ENCODE measurements at places on chromosomes 4 and X. TPM values are rescaled to one million over a fixed set of nuclear protein-coding genes. Genes with fewer than 3 reads are reported as not detected.

DNA sequence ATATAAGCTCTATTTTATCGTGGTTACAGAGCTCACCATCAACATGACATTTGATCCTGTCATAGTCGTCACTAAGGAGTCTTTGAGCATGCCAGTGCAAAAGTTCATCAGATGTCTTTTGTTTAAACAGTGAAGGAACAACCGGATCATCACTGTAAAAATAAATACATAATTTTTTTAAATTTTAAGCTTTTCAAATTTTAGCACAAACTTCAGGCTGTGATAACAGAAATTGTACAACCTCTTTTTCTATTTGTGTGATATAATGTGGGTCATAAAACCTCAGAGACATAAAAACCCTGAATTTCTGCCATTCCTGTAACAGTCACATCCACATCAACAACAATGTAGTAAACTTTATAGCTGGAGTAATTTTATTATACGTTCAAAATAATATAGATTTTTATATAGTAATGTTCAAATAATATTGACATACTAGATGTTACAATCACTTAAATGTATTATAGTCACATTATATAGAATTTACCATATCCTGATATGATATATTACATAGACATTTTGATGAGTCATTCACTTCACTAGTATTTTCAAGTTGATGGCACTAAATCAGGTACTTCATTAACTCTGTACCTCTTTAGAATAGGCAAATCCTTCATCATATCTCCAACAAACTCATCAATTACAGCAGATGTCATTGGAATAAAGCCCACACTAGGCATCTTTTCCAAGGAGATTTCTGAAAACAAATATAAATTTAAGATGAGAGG is 47.7 kb downstream of the DDX60L start:
- peaks cover 12% of the 10 kb centered on the region for H3K36me3 ChIP-seq
- H3K27ac ChIP-seq: no peak overlapping the region
- no peak for DNase-seq

GRCh38 chr4:143389579-143390195 is 53.0 kb downstream of the GAB1 start:
- DNase-seq: no peak
- H3K4me3 ChIP-seq: no peak overlapping the region
- no peaks in the 10 kb centered on the region for H3K4me1 ChIP-seq
- H3K27me3 ChIP-seq: peaks cover 10% of the 10 kb centered on the region

GRCh38 chr4:164095313-164096110 is 601.0 kb downstream of the TMA16 start:
- no peak for DNase-seq
- H3K4me3 ChIP-seq: no peak overlapping the region
- no peaks in the 10 kb centered on the region for H3K27me3 ChIP-seq
- no peaks in the 10 kb centered on the region for H3K4me1 ChIP-seq

DNA sequence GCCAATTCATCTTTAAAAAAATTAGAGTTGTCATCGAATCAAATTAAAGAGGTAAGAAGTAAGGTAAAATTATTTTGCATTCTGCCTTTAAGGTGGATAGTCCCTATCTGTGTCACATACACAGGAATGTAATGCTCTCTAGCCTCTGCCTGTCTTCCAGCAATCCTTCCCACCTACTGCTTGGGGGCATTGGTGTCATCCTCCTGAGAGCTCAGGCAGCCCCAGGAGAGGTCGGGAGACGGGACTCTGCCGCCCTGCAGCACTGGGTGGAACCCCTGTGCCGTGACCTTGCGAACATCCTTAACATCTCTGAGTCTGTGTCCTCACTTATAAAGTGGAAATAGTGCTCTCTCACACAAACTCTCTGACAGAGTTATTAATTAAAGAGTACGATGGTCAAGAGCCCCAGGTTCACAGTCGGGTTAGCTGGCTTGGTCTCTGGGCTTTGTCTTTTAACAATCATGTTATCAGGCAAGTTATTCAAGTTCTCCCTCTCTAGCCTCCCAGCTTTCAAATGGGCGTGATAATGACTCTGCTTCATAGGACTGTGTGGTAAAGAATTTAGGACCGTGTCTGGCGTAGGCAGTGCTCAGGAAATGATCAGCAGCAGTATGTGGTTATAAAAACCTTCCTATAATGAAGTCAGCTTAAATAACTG is 10.2 kb downstream of the TLR3 start:
- H3K4me1 ChIP-seq: no peaks in the 10 kb centered on the region
- peaks cover 6% of the 10 kb centered on the region for H3K36me3 ChIP-seq
- H3K27me3 ChIP-seq: no peaks in the 10 kb centered on the region
- no peak overlapping the region for H3K4me3 ChIP-seq
- DNase-seq: no peak
- no peak overlapping the region for H3K27ac ChIP-seq

TLR7 gene
- not detected for total RNA-seq

ARHGAP24 gene
- 1.0 TPM for total RNA-seq

CPLX1 gene
- total RNA-seq: not detected

Measured in natural killer cell treated with Interleukin-12 subunit alpha and Interleukin-12 subunit beta and Interleukin-15 and Interleukin-18, amount 100 ng/mL, for 72 hours (primary cell).